MCF 10A (cell line): ENCODE measurements at places on chromosomes 4 and X. TPM values are rescaled to one million over a fixed set of nuclear protein-coding genes. Genes with fewer than 3 reads are reported as not detected.

DNA sequence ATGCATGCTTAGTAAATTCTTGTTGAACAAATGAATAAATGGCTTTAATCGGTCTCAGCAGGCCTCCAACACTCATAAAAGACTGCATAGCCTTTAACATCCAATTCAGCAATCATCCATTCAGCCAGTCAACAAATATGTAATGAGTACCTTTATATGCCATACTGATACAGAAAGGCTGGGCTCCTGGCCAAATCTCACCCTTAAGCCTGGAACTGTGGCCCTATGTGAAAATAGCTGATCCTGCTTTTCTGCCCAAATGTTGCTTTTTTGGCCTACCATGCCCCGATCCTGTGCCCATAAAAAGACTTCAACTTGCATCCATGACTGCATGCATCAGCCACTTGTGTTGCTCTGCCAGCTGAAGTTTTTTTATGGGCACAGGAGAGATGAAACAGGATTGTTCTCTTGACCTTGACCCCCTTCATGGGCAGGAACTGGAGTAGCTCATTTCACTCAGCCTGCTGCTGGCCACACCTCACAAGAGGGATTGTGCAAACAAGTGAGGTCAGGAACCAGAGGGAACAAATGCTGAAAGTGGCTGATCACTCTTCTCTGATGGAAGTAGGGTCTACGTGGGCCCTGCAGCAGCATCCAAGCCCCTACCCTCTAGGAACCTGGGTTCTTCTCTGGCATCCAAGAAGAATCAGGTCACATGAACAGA lies 75.6 kb downstream of the NPY1R start:
- H3K36me3 ChIP-seq = no peaks in the 10 kb centered on the region
- no peak overlapping the region for H3K4me3 ChIP-seq
- no peak for DNase-seq
- no peaks in the 10 kb centered on the region for H3K27me3 ChIP-seq

DNA sequence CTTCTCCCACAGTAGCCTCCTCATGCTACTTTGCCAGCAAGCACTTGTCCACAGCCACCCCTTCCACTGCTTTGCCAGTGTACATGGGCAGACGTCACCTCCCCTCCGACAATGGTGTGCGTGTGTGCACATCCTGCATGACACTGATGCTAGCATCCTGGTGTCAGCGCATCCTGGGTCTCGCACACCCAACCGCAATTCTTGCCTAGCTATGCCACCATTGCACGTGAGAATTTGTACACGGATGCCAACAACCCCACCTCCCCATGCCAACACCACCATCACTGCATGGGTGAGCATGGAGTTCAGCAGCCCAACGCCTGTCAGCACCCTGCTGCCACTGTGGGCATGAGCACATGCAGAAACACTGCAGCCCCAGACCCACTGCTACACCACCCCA lies 550.0 kb downstream of the STPG2 start:
- no peak overlapping the region for H3K27ac ChIP-seq
- no peaks in the 10 kb centered on the region for H3K4me1 ChIP-seq
- H3K4me3 ChIP-seq = no peak overlapping the region
- no peak for DNase-seq

The TEX13D gene
- not detected in 2 replicates for total RNA-seq

GRCh38 chr4:107725281-107725859 lies 5.3 kb upstream of the PAPSS1 start:
- DNase-seq = no peak
- no peak overlapping the region for H3K4me3 ChIP-seq
- H3K4me1 ChIP-seq = no peaks in the 10 kb centered on the region
- H3K27me3 ChIP-seq = no peaks in the 10 kb centered on the region

GRCh38 chrX:149372866-149373265 lies 132.2 kb downstream of the IDS start:
- no peak overlapping the region for H3K4me3 ChIP-seq
- peak; percentile 77 for DNase-seq
- H3K27ac ChIP-seq = no peak overlapping the region

The CITED1 gene
- 0.37 and 0.72 TPM in 2 replicates for total RNA-seq
